ENCODE measurements at places on chromosomes 5 and 9. TPM values are rescaled to one million over a fixed set of nuclear protein-coding genes. Genes with fewer than 3 reads are reported as not detected.

Gene SLC6A3
- total RNA-seq, result 0.08 TPM

Gene KIF4B
- not detected for total RNA-seq

Gene SV2C
- total RNA-seq, result 0.07 TPM

Gene GRXCR2
- not detected for total RNA-seq

Gene SPAAR
- total RNA-seq, result not detected

Gene TUBB4B
- 382 TPM for total RNA-seq

Gene ORM2
- not detected for total RNA-seq

Gene DOLPP1
- total RNA-seq, result 19.5 TPM

Gene GFPT2
- total RNA-seq, result 0.12 TPM
